ENCODE measurements at places on chromosomes 1 and 21.
A peak's percentile ranks its signal among the peaks of the same experiment; 100 is the strongest.

GRCh38 chr1:187566354-187566753 is 737.6 kb downstream of the PLA2G4A start:
- no peak for DNase-seq

DNA sequence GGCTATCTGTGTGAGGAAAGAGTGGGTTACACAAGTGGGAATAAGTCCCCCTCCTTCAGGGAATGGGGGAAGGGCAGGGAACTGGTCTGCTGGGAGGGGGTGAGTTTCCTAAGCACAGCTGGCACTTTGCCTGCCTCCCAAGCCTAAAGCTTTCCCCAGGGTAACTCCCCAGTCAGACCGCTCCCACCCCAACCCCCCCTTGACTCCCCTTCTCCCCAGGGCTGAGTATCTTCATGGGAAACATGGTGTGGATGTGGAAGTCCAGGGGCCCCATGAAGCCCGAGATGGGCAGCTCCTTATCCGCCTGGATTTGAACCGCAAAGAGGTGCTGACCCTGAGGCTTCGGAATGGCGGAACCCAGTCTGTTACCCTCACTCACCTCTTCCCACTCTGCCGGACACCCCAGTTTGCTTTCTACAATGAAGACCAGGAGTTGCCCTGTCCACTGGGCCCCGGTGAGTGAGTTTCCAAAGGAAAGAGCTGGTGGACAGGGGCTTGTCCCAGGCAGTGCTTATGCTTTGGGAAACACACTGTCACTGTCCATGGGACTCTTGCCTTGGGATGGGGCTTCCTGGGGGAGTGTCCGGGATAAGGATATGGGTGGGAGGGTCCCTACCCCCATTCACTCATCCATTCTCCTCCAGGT is 14.9 kb downstream of the MOV10 start:
- DNase-seq: no peak

- DNase-seq: no peak
Observed at GRCh38 chr1:219143735-219144134, 29.9 kb upstream of the LYPLAL1 start.

- DNase-seq: no peak
Observed at GRCh38 chr1:245825128-245825901, 670.5 kb downstream of the KIF26B start.

GRCh38 chr1:153903841-153904455 is 18.8 kb downstream of the GATAD2B start:
- no peak for DNase-seq

- no peak for DNase-seq
Observed at GRCh38 chr1:92410706-92411105, 76.0 kb downstream of the GFI1 start.

GRCh38 chr1:208326033-208326432 is 81.8 kb upstream of the PLXNA2 start:
- no peak for DNase-seq

DNA sequence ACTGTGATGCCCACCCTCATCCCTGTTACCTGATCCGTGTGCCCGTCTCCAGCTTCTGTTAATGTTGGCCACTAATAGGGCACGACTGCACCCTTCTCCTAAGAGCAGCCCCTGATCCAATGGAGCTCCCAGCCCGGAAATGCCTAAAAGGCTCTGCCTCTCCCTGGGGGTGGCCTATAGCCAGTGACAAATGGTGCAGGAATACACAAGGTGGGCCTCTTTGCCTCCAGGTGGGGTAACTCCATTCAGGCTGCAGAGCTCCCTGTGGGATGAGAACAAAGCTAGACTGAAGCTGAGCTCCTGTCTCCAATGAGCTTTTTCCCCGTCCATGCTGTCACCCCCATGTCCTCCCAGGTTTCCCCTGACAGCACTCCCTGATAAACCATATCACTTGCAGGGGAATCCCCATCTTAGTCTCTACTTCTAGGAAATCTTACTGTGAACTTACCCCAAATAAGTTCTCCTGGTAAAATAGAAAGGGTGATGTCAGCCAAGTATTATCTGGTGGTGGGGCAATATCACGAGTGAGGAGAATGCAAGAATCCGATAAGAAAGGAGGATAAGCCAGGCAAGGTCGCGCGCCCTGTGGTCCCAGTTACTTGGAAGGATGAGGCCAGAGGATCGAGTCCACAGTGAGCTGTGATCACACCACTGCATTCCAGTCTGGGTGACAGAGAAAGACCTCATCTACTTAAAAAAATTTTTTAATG is 18.6 kb downstream of the S100A7A start:
- no peak for DNase-seq

DNA sequence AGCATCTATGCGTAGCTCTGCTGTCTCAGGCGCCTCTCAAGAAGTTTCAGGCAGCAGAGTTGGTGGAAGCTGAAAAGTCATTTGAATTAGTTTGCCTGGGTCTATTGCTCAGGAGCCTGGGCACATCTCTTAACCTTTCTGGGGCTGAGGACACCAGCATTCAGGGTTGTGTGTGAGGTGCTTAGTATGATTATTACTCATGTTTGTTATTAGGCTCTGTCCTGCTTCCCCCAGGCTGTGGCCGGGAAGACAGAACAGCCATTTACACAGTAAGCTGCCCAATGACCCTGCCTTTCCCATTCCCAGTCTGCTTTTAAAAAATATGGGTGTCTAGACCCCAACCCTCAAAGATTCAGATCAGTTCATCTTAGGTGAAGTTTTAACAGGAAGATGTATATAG is 53.9 kb upstream of the CACNA1E start:
- DNase-seq: no peak

- DNase-seq: no peak
Observed at GRCh38 chr1:205766038-205766437, 9.2 kb downstream of the RAB29 start.

- DNase-seq: peak; percentile 97
Observed at GRCh38 chr1:119647734-119648619, at the start of gene ZNF697. ZNF697 (minus strand) TSS chr1:119648266; CDS start chr1:119626100, 22,166 bp downstream.

DNA sequence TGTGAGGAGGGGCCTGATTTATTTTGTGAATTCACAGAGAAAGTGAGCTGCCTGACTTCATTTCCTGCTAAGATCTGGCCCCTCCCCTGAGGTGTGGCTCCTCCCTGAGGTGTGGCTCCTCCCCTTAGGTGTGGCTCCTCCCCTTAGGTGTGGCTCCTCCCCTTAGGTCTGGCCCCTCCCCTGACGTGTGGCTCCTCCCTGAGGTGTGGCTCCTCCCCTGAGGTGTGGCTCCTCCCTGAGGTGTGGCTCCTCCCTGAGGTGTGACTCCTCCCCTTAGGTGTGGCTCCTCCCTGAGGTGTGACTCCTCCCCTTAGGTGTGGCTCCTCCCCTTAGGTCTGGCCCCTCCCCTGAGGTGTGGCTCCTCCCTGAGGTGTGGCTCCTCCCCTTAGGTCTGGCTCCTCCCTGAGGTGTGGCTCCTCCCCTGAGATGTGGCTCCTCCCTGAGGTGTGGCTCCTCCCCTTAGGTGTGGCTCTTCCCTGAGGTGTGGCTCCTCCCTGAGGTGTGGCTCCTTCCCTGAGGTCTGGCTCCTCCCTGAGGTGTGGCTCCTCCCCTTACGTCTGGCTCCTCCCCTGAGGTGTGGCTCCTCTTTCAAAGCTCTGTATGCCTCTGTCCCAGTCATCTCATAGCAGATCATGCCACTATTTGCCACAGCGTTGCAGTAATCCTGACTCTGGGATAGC is 26.9 kb upstream of the LRRC3 start:
- no peak for DNase-seq

DNA sequence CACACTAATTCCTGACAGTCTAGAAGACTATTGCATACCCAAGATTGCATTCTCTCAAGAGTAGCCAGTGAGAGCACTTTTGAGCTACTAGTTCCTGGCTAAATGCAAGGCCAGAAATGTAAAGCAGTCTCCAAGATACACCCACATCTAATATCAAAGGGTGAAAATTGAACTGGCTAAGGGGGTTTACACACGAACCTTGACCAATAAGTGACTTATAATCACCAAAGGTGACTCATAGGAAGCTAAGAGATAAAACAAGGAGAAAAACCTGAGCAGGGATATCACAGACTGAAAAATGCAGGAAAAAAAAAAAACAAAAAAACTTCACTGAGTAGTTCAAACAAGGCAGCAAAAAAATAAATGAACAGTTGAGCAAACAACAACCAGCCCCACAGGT is 172.2 kb upstream of the RRP15 start:
- DNase-seq: no peak

GRCh38 chr1:207824691-207825408 is 73.0 kb downstream of the CD46 start:
- DNase-seq: no peak

DNA sequence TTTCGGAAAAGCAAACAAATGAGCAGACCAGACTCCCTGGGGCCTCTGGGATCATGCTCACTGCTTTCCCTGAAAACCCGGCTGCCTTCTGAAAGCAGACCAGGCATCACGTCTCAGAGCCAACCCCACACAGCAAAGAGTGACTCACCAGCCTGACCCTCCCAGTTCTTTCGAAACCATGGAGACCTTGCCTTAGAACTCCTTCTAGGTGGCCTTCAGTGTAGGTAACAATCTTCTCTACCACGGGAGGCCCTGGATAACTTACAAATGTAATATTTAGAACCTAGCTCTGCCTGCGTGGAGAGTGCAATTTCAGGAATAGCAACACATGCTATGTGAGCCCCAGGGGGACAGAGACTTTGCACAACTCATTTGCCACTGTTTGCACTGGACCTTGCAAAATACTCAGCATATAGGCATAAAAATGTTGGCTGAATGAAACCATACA is 105.2 kb downstream of the SUSD4 start:
- peak; percentile 79 for DNase-seq

GRCh38 chr1:193219391-193219790 is 33.0 kb upstream of the B3GALT2 start:
- DNase-seq: no peak

DNA sequence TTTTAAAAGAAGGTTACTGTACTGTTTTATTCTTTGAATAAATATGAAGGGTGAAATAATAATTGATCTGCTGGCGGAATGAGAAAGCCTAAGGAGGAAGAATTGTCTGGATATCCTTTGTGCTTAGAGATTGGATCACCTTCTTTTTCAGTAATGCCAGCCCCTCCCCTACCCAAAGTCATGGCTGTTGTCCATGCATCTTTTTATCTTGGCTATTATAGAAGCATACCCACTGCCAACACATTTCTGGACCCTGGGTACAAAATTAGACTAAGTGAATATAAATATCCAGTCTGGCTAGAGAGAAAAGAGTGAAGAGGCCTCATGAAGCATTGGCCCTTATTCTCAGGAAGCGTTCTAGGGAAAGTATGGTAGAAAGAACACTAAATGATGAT is 28.1 kb downstream of the AK4 start:
- DNase-seq: no peak

DNA sequence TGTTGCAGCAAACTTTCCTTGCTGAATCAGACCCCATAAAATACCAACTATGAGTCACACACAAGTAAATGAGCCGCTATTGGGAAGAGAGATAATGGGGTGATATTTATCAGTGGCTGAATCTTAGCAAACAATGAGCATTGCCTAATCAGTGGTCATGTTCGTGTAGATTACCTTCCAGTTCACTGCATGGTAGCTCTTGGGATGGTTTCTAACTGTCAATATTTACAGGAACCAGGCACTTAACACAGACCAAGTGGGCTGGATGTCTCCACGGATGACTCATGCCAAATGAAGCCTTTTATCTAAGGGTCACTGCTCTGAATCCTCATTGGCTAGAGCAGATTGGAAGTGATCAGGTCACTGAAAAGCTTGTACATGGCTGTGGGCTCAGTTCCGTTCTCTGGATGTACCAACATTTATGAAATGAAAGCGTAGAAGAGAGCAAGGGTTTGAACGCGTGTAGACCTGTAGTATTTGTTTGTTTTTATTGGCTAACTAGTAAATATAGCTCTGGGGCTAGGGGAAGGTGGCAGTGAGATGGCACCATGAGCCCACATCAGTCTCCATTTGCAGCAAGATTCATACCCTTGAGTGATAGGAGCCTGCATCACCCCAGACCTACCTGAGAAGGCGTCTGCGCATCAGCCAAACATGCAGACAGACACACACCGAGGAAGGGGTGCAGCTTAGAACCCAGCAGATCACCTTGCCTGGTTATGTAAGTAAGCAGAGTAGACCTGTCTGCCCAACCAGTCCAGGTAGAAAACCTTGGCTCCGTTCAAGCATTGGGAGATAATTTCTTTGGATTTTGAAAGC is 153.3 kb downstream of the TOMM20 start:
- DNase-seq: peak; percentile 55

DNA sequence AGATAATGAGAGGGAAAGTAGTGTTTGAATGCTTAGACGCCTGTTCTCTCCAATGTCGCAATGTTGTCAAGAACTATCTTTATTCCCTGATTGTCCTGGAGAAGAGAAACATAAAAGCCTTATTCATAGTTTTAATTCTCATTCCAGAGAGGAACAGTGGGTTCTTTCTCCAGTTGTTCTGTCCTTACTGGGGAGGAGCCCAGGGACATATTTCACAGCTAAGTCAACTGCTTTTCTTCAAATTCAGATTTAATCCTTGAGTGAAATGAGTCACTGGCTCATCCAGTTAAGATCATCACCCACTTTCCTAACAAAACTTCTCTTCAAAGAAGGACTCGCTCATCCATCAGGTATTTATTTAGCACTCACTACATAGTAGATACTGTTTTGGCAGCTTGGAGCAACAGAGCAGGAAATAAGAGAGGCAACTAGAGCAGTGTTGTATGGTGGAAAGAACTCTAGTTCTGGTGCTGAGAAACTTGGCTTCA is 365.7 kb upstream of the USP24 start:
- DNase-seq: peak; percentile 69

GRCh38 chr1:228514421-228514820 is 27.2 kb downstream of the RNF187 start:
- DNase-seq: no peak
